ENCODE measurements at places on chromosomes 16 and 17. TPM values are rescaled to one million over a fixed set of nuclear protein-coding genes. Genes with fewer than 3 reads are reported as not detected.
A peak's percentile ranks its signal among the peaks of the same experiment; 100 is the strongest.

GRCh38 chr16:66121466-66121865, 245.0 kb upstream of the CDH5 start:
- no peak for DNase-seq

DNA sequence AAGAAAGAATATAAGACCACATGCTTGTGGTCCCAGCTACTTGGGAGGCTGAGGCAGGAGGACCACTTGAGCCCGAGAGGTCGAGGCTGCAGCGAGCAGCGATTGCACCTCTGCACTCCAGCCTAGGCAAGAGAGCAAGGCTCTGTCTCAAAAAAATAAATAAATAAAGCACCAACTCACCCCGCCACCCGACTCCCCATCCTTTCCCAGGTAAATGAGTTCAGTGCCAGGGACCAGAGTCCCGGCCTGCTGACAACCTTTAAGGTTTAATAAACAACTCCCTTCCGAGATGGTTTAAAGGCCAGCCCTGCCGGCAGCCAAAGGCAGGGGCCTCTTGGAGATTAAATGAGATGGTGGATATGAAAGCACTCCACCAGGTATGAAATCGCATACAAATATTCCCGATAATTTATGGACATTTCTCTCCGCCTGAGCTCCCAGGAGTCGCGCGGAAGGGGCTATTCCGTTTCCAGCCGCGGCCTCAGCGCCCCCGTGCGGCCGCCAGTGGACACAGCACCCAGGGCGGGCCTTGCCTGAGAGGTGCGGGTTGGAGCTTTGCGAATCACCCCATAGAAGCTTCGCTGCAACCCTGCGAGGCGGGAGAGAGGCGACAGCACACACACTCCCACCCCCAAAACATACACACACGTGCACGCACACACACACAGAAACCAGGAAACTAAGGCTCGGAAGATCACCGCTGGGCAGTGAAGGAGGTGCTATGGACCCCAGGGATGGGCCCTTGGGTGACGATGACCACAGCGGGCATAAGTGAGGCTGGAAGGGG, 4.0 kb upstream of the RPL38 start:
- peak; percentile 76 for DNase-seq

- DNase-seq = no peak
Measured at GRCh38 chr16:29903590-29903989, 3.3 kb downstream of the ASPHD1 start.

Gene RBFOX1
- total RNA-seq = 70.2 TPM

Gene FAM20A
- 5.0 TPM for total RNA-seq

GRCh38 chr17:11251561-11252107, 10.6 kb downstream of the SHISA6 start:
- no peak for DNase-seq
